ENCODE measurements at places on chromosomes 7 and 10. TPM values are rescaled to one million over a fixed set of nuclear protein-coding genes. Genes with fewer than 3 reads are reported as not detected.

Gene SPDYE6
- polyA plus RNA-seq, result 4.7 TPM

Gene ZNF680
- 21.8 TPM for polyA plus RNA-seq

Gene CTTNBP2
- 19.6 TPM for polyA plus RNA-seq

Gene RAB19
- 1.7 TPM for polyA plus RNA-seq

Gene RAPGEF5
- 89.4 TPM for polyA plus RNA-seq

Gene ZC3HAV1L
- polyA plus RNA-seq, result 23.8 TPM

Gene PNLIP
- polyA plus RNA-seq, result not detected

Gene VWC2
- not detected for polyA plus RNA-seq

Gene MBL2
- not detected for polyA plus RNA-seq

Gene A1CF
- 0.13 TPM for polyA plus RNA-seq

Gene VPS37D
- polyA plus RNA-seq, result 8.6 TPM

Gene LDB3
- polyA plus RNA-seq, result 1.3 TPM

Gene FOXI2
- polyA plus RNA-seq, result not detected

Gene ZNF282
- polyA plus RNA-seq, result 24.8 TPM

- DNase-seq, result no peak
These were observed 108.8 kb upstream of the LRGUK start for GRCh38 chr7:134018306-134018705.

- no peak for DNase-seq
These were observed 308.2 kb downstream of the IPMK start for GRCh38 chr10:57959318-57960006.

- no peak for DNase-seq
These were observed 332.1 kb downstream of the WDR11 start for GRCh38 chr10:121183236-121183635.

GRCh38 chr7:20226860-20227259, 9.7 kb upstream of the MACC1 start:
- no peak for DNase-seq

DNA sequence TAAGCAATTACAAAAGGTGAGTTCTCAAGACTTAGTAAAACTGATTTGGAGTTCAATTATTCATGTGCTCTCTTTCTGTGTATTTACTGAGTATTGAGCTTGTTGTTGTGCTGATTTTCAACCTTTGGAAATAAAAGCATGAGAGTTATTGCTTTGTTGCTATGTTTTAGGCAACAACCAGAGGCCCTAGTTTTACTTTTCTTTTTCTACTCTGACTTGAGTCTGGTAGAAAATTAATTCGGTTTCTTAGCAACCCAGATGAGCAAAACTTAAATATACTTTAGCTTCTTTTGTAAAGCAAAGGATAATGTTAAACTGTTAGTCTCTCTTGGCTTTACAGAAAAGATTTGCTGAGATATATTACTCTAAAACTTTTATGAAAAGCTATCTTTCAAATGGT, 66.4 kb upstream of the SCIN start:
- no peak for DNase-seq

DNA sequence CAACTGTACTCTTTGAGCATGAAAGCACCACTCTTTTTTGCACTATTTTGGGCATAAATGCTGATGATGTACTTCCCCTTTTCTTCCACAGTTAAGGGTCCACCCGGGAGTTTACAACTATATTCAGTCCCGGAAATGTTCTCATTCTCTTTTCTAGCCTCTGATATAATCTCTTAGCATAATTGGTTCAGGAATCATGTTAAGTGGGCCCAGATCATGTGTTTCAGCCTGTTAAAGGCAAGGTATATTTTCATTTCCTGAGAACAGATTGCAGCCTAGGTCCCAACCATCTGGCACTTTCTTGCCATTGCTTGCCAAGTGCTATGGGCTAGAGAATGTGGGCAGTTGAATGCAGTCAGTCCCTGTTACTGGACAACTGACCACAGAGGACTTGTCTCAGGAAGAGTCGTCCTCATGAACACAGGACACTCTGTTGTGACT, 111.4 kb upstream of the GLCCI1 start:
- DNase-seq, result no peak

DNA sequence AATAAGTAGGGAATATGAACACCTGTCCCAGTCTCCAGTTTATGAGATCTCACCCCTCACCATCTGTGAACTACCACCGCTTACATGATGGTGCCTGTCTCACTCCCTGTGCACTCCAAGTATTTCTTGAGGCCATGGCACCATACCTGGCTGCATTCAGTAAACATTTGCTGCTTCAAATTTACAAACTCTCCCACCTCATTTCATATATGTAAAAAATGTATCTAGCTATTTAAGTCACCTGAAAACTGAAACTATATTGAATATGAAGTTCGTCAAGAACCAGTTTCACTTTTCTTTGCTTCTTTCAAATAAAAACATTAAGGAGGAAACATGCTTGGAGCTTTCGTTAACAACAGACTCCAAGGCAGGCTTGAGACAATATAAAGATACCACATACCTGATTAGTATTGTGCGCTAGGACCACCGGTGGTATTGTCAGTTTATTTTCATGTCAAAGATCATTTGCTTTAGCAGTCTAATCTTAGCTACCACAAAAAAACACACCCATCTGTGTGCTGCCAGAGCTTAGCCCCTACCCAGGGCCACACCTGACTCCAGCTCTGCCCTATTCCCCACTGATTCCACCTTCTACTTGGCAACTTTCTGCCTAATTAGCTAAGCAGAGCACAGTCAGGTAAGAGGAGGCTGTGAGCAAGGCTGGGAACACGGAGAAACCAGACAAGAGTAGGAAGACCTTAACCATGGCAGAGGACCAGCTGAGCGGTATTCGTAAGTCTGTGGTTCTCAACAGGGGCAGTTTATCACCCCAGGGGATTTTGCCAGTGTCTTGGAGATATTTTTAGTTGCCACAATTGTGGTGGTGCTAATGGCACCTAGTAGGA, 92.0 kb downstream of the ZFAND4 start:
- DNase-seq, result no peak

GRCh38 chr10:17175551-17175950, 25.9 kb downstream of the TRDMT1 start:
- no peak for DNase-seq

DNA sequence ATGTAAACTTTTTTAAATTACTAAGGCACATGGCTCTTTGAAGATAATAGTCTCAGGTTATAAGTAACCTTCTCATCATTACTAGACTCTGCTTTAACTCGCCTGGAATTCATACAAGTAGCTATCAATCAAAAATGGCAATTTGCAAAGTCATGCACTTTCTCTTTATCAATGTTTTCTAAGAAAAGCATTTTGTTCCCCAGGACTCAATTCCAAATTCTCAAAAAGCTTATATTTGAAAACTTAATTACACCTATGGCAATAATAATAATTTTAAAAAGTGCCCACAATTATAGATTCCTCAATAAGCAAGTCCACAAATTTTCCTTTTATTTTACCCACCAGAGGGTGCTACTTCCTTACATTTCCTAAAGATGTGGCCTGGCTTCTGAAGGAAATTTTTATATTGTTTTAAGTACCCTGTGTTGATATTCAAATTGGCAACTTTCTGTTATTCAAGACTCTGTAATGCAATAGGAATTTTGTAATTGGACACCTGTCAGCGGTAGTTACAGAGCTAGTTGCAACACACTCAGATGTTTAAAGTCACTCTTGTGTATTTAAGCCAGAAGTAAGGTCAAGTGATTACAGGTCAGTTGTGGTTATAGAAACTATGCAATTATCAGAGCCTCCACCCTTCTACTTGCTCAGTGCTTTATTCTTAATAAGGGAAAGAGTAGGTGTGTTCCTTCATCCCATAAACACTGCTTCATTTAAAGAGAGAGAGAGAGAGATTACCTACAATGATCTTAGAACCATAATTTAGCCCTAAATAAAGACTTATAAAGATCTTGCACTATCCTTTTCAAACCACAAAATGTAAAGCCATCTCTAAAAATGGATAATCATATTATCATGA, 47.1 kb upstream of the HYAL4 start:
- no peak for DNase-seq

DNA sequence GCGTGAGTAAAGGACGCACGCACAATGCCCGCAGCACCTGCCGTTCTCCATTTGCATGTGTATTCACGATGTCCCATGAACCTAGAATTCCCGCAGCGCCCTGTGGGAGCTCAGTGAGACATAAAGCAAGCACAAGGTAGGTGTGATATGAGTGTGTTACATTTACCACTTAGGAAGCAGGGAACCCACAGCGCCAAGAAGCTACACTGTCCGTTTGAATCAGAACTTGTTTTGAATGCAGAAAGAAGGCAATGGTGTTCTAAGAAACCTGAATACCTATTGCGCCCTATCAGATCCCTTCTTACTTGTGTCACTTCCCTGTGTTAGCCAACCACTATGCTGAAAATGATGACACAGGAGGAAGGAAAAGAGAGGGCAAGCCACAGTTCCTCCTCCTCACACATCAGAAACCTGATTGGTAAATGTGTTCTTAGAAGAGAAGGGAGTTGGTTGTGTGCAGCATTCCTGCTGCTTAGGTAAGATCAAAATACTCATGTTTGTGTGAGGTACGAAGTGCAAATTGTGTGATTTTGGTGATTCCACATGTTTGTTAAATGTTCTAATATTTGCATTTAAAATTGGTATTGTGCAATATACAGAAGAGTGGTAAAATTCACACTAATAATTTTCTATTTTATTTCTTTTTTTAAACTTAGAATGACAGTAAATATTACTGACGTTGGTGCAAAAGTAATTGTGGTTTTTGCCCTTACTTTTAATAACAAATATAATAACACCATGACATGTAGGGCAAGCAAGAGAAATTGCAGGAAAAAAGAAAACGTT, 185.4 kb downstream of the SEC23IP start:
- no peak for DNase-seq

GRCh38 chr7:81549484-81550016, 220.3 kb downstream of the HGF start:
- DNase-seq, result no peak

GRCh38 chr10:64023926-64024470, 502.8 kb downstream of the REEP3 start:
- no peak for DNase-seq

DNA sequence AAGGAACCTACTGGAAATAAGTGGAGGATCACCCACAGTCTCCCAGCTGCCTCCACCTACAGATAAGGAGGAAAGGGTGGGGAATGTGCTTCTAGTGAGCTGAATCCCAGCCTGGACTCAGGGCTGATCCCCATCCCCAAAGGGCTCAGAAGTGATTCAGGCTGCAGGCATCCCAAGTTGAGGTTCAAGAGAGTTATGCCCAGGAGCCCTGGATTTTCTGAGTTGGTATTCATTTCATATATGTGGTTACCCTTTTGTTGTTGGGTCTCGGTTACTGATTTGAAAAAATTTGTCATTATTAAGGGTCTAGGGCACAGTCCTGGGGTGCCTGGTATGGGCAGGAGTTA, 30.0 kb upstream of the SRGN start:
- no peak for DNase-seq

GRCh38 chr7:137878333-137878961, 31.7 kb upstream of the DGKI start:
- DNase-seq, result peak; percentile 68

- no peak for DNase-seq
These were observed 16.7 kb upstream of the SUN1 start for GRCh38 chr7:815284-816216.

GRCh38 chr7:80623503-80624252, 14.8 kb upstream of the CD36 start:
- DNase-seq, result peak; percentile 40

- DNase-seq, result no peak
These were observed 548.0 kb downstream of the CCSER2 start for GRCh38 chr10:84876116-84876999.

- no peak for DNase-seq
These were observed 10.2 kb downstream of the CUTC start for GRCh38 chr10:99742254-99742653.

DNA sequence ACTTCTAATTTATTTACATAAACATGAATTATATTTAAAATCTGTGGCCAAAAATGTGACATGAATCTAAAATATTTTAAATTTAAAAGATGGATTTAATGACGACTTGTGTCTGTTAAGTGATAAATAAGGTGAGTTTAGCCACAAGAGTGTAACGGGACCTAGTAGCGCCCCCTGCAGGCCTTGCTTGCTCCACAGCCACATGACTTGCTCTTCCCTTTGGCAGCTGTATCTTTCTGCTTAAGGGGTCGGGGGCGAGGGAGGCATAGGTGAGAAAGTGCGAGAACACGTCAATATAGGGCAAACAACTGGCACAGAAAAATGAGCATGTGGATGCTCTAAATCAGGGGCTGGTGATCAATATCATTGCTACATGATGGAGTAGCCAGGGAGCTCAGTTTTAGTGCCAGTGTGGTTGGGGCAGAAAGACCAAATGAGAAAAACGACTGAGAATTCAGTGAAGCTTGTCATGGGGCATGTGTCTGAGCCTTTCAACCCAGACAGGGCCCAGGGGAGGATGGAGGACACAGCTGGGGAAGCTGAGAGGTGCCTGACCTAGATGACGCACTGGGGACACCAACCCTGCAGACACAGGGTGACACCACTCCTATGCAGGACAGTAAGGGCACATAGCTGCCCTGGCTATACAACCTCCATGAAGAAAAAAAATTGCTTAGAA, 49.8 kb downstream of the PAXIP1 start:
- no peak for DNase-seq

DNA sequence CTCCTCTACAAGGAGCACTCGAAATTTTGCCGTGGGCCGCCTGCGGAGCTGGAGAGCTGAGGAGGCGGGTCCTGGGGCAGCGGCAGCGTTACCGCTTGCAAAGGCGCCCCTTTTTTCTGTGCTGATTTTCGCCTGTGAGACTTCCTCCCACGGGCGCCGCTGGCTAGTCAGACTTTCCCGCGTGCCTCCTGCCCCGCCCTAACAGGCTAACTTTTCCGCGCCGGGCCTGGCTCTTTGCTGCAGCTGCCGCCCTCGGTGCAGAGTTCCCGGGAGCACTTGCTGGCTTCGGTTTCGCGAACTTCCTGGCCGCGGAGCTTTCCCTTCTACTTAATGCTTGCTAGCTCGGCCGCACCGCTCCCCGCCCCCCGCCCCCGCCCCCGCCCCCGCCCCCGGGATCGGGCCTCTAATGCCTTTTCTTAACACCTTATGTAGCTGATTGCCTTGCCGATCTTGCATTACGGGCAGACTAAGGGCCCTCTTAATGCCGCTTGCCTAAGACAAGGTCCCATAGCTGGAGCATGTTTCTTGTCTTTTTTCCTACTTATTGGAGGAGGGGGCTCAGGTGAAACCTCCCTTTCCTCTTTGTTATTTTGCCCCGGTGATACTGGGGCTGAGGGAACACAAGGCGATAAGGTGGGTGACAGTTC, 37.9 kb upstream of the RASGEF1A start:
- peak; percentile 29 for DNase-seq

- DNase-seq, result no peak
These were observed 126.1 kb downstream of the NEBL start for GRCh38 chr10:20771051-20771450.
